GM13976 (cell line): ENCODE measurements at places on chromosomes 6 and 20.

- no peak for DNase-seq
These were observed 123.4 kb upstream of the AFDN start for GRCh38 chr6:167703347-167703746.

DNA sequence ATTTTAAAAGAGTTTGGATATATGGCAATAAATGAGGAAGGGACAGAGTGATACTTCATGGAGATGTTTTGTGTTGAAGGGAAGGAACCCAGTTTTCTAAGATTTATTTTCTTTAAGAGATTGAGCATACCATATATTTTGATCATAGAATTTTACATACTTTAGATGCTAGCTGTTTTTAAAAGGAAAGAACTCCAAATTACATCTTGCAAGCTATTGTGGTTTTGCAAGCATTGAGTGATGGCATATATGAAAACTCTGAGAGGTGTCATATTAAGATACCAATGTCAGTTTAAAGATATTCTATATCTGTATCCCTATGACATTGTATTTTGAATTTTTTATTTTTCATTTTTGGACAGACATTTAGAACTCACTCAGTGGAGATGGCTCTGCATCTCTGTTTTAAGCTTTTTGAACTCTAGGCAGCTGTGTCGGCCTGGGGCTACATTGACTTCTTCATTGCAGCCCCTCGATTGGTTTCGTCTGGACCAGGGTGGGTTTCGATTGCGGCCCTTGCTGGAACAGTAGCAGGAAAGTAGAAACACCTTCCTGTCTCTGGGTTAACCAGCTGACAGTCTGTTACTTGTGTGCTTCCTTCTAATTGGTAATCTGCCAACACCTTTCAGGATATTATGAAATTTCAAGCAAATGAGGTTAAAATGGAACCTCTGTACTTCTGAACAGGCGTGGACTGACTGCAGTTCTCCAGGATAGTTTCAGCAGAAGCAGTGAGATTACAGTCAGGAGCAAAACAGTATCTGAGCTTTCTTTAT lies 14.0 kb downstream of the IGF2R start:
- no peak for DNase-seq

GRCh38 chr6:109456111-109456583 lies 575 bp upstream of the MICAL1 start:
- no peak for DNase-seq

- no peak for DNase-seq
These were observed 19.8 kb downstream of the XKR7 start for GRCh38 chr20:31987744-31988143.

DNA sequence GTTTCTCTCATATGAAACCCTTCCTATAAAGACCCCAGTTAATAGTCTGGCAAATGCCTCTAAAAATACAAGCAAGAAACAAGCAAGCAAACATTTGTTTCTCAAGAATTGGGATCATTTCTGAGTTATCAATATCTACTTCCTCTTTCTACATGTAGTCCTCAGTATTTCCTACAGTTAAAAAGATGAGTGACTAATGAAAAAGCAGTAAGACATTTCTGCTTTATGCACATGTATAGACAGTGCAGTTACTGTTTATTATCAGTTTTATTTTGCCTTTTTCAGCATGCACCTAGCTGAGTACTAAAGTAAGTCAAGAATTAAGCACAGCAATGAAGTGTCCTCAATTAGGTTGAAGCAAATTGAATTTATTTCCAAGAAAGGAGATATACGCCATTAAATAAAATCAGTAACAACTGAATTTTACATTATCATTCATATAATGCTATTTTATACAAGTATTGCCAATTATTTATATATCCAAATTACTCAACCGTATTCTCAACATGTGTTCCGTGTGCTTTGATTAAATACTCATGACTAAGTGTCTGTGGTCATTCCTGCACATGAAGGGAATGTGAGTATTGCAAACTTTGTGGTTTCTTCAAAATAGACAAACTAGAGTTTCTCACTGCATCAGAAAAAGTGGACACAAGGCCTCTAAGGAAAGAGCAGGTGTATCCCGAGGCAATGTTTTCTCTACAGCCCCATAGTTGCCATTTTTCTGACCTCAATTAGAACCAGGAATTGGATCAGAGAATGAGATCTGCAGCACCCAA lies 159.3 kb upstream of the MARCKS start:
- no peak for DNase-seq

GRCh38 chr6:121811106-121811505 lies 375.7 kb downstream of the GJA1 start:
- DNase-seq = no peak

DNA sequence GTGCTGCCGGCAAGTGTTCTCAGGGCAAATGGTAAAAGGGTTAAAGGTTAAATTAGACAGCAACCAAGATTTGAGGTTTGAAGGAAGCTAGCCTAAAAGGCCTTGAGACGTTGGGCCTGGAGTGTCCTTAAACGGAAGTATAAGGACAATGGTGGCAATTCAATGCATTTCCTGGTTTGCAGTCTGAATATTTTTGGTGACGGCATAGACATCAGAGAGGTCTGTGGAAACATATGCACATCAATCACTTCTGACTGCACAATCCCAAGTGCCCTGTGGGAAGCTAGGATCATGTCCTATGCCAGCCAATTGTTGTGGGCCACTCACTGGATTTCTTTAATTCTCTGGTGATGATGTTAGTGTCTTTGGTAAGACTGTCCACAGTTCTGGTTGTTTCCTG lies 25.7 kb upstream of the TUBB2A start:
- no peak for DNase-seq

GRCh38 chr6:148452876-148453275 lies 110.2 kb downstream of the SASH1 start:
- no peak for DNase-seq

DNA sequence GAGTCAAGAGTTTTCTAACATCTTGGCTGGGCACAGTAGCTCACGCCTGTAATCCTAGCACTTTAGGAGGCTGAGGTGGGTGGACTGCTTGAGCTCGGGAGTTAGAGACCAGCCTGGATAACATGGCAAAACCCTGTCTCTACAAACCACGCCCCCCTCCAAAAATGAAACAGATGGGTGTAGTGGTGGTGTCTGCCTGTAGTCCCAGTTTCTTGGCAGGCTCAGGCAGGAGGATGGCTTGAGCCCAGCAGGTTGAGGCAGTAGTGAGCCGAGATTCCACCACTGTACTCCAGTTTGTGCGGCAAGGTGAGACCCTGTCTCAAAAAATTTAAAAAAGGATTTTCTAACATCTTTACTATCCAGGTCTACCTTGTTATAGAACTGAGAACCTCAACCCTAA lies 22.0 kb downstream of the FAM8A1 start:
- DNase-seq = no peak

- DNase-seq = peak; percentile 15
These were observed 33.2 kb upstream of the CST7 start for GRCh38 chr20:24915892-24916291.

DNA sequence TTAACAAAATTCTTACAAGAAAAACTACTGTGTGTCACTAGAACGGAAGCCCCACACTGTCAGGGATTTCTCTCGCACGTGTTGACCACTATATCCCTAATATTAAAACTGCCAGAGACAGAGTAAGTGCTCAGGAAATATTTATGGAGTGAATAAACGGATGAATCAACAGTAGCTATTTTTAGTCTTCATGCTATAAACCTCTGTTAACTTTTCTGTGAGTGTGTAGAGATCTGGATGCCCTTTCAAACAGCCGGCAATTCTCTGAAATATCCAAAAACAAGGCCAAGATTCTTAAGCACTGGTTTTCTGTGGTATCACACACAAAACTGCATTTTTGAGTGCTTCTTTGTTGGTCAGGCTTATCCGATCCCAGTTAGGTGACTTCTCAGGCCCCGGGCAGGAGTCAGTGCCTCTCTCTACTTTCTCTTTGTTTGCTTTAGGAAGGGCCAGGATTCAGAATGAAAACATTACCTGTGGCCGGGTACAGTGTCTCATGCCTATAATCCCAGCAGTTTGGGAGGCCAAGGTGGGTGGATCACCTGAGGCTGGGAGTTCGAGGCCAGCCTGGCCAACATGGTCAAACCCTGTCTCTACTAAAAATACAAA lies 15.7 kb downstream of the ATP9A start:
- no peak for DNase-seq

DNA sequence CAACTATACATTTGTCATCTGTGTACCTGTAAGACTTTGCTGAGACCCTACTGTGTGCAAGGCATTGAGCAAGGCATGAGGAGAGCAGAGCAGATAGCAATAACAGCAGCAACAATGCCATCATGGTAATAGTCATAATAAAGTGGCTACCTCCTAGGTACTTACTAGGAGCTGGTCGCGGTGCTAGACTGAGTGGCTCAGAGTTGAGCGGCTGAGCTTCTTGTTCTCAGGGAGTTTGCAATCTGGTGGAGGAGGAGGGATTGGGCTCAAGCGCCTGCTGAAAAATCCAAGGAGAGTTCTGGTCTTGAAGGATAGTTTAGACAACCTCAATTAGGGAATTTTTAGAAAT lies 25.3 kb upstream of the CCDC167 start:
- no peak for DNase-seq

DNA sequence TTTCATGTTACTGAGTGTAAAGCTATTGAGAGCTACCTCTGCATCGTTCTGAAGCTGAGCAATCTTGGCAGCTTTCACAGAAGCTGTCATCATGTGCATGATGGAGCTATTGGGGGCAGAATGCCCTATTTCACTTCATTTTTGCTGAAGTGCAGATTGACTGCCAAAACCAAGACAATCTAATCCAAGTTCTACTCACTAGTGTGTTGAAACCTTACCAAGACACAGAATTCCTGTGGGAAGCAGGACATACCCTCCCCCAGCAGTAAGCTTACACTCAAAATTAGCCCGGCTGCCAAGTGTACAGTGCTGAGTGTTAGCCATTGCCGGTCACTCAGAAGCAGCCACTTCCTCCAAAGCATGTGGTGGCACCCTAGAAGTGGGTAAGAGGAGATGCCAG lies 177.3 kb upstream of the TENT5A start:
- DNase-seq = no peak

DNA sequence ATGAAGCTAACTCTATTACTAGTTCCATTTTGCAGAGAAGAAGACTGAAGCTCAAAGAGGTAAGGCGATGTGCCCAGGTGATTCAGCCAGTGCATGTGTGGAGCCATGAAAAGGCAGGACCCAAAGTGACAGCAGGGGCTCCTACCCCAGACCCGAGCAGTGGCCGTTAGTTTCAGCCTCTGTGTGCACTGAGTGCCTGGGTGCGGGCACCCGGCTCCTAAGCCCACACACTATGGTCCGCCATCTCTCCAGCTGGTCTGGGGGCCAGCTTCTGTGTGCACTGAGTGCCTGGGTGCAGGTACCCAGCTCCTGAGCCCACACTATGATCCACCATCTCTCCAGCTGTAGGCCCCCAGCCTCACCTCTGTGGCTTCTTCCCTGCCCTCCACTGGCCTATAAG lies 123.5 kb upstream of the CST7 start:
- no peak for DNase-seq

GRCh38 chr6:25558155-25558817 lies 93.7 kb upstream of the SCGN start:
- DNase-seq = no peak

DNA sequence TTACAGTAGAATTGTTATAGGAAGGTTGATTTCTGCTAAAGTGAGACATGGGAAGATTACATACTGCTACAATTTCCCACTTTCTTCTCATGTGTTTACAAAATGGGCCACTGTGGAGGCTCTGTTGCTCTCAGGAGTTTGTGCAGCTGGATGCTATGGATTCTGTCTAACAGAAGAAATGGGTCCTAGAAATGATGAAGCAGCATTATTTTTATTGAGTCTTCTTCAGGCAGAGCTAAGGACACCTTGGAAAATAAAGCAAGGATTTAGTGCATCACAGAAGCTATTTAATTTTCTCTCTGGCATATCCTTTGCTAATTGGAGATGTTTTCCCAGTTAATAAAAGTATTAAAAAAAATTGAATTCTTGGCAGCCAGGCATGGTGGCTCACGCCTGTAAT lies 29.2 kb downstream of the CCDC170 start:
- no peak for DNase-seq

- peak; percentile 60 for DNase-seq
These were observed 45.8 kb downstream of the TM9SF4 start for GRCh38 chr20:32155017-32155981.

GRCh38 chr6:11343963-11344723 lies 111.7 kb upstream of the NEDD9 start:
- no peak for DNase-seq

DNA sequence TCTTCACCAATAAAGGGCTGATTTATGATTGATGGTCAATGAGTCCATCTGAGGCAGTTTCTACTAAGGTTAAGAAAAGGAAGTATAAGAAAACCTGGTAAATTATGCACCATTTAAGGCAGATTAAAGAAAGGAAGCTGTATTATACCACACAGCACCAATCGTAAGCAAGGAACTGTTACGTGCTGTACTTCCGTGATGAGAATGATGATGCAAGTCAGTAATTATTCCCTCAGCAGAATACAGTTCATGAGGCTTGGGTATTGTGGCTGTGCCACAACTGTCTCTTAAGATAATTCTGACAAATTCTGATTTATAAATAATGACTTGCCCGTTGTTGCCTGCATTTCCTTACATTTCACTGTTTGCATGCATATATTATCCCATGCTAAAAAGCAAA lies 699.0 kb downstream of the HDGFL1 start:
- no peak for DNase-seq

- no peak for DNase-seq
These were observed 73.8 kb downstream of the SASH1 start for GRCh38 chr6:148416330-148416965.

DNA sequence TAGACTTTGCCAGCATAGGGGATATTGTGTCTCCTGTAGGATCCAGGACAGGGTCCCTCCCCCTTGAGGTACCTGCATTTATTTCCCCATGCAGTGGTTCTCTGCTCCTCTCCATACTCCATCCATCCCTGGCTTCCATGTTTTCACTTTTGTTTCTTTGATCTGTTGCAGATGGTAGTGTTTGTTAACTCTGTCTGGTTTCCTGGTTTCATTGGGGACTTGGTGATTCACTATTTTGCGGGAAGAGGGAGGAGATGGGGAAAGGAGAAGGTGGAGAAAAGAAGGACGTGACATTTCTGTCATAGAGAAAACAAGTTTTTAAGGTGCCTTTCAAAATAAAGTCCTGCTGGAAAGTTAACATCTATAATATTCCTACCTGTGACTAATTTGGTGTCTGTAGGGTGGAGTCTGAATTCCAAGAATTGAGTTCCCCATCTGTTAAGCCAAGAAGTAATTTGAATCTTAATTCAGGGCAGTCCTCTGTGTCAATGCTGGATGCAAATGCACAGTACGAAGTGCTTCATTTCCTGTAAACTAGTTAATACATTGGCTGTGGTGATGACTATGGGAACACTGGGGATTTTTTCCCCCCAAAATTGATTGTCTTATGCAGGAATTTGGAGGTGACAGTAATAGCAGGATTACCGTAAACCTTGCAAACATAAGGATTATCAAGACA lies 6.9 kb upstream of the RNF144B start:
- DNase-seq = no peak

DNA sequence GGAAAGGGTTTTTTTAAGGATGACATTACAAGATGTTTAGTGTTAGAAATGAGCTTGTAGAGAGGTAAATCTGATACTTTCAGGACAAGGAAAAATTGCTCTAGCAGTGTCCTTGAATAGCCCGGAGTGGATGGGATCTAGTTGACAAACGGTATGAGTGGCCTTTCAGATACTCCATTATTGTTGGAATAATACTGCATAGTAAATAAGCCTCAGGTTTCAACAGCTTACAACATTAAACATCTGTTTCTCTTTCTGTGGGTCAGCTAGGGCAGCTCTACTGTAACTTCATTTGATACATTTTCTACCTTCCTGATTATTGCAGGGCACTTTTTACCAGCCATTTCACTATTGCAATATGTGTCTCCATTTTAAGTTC lies 118.0 kb downstream of the B3GAT2 start:
- no peak for DNase-seq
